ENCODE measurements at places on chromosomes 3 and 15.

DNA sequence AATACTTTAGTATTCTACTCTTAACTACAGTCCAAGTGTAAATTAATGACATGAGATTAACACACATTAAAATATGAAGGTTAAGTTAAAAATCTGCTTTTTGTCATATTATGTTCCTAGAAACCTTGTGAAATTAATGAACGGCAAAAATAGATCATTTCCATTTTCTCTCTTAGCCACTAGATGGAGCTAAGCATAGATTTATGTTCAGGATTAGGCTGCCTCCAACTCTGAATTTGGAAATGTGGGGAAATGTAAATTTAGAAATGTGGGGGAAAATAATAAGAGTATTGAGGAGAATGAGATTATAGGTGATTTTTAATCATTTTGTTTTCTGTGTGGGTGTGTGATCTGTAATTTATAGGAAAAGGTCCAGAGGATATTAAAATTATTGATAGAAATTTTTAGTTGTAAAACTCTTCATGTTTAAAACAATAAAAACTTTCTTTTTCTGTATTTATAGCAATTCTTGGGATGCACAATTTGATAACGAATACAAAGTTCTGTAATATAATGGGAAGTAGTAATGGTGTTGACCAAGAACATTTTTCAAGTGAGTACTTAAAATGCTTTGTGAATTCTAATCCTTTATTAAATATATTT is 59.2 kb downstream of the TMOD3 start:
- DNase-seq: no peak

DNA sequence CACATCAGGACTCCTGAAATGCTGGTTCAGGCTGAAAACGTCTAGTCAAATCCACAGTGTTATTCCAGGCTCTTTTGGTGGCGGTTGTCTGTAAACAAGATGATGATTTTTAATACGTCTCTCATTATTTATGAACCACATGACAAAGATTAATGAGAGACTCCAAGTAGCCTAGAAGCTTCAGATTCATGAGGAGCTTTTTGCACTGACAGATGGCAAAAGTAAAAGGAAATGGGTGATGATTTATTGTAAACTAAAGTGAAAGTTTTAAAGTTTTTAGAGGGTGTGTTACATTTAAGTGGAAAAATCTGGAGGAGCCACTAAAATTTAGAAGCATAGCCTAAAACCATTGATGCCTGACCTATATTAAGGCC is 77.0 kb downstream of the BBX start:
- no peak for DNase-seq

- DNase-seq: no peak
Observed at GRCh38 chr3:174310475-174310983, 548.6 kb upstream of the NAALADL2 start.

DNA sequence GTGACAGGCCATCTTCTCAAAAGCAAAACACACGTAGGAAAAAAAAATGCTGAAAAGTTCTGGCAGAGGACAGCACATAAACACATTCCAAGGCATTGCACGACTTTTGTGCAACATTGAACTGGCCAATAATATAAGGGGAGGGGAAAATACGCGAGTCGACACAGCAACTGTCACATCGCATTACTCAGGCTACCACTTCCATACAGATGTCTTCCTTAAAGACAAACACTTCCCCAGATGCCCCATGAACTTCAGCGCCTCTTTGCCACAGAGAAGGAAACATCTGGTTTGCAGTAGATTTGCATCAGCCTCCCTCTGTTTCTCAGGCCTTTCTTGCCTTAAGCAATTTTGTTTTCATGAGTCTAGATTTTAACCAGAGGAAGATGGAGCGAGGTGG is 144.4 kb upstream of the IGF1R start:
- no peak for DNase-seq

DNA sequence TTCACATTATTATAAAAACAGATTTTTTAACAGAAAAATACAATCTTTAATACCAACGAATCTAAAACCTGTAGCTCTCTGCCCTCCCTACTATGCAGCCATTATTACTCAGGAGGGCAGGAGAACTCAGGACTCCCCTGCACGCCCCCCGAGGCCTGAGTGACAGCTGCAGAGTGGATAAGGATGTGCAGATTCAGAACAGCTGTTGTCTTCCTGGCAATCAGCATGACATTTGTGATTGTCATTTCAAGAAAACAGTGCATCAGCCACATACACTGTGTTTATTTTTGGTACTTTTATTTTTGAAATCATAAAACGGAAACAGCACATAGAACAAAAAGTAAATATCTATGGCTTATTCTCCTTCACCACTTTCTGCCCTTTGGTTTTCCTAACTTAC is 450.8 kb downstream of the OCA2 start:
- no peak for DNase-seq

GRCh38 chr3:12719541-12719940 is 39.5 kb downstream of the TMEM40 start:
- DNase-seq: no peak

- DNase-seq: no peak
Observed at GRCh38 chr3:125512135-125512920, 7.7 kb downstream of the SNX4 start.

- DNase-seq: no peak
Observed at GRCh38 chr3:110323349-110323748, 748.3 kb upstream of the NECTIN3 start.

GRCh38 chr3:66577426-66578203 is 76.8 kb upstream of the LRIG1 start:
- DNase-seq: no peak

- no peak for DNase-seq
Observed at GRCh38 chr3:125087768-125088391, 32.1 kb upstream of the HEG1 start.

DNA sequence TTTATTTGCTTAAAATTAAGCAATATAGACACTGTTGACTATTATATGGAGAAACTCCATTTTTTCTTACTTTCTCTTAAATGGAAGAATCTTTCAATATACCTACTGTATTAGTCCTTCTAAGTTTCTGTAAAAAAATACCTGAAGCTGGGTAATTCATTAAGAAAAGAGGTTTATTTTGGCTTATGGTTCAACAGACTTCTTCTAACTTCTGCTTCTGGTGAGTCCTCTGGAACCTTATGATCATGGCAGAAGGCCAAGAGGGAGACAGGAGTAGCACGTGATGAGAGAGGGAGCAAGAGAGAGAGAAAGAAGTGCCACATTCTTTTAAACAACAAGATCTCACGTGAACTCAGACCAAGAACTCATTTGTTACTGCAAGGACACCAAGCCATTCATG is 573.3 kb downstream of the MCTP2 start:
- no peak for DNase-seq
